ENCODE measurements at places on chromosomes 5 and 9.

GRCh38 chr9:4220346-4220745, 79.5 kb downstream of the GLIS3 start:
- no peak for DNase-seq

- no peak for DNase-seq
Measured at GRCh38 chr5:151024440-151025249, 4.3 kb downstream of the GPX3 start.

GRCh38 chr9:90802386-90802985, 867 bp downstream of the SYK start:
- DNase-seq = no peak

DNA sequence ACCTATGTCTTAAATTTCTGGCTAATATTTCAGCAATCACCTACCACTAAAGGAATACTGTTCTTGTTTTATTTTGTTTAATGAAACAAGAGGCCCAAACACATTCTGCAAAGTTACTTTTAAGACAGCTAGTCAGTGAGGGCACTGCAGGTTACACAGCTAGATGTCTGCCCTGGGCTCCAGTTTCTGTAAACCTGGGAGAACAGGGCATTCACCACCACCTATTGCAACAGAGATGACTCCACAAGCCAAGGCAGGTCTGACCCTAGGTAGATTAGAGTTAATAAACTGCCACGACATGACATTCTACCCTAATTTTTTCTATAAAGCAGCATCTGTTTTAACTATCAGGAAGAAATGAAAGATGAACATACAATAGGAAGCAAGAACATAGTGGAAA, 90.8 kb downstream of the SLF1 start:
- DNase-seq = no peak
